ENCODE measurements at places on chromosomes 11 and 22. TPM values are rescaled to one million over a fixed set of nuclear protein-coding genes. Genes with fewer than 3 reads are reported as not detected.

ST14 gene
- total RNA-seq, result under 0.01 TPM

DNA sequence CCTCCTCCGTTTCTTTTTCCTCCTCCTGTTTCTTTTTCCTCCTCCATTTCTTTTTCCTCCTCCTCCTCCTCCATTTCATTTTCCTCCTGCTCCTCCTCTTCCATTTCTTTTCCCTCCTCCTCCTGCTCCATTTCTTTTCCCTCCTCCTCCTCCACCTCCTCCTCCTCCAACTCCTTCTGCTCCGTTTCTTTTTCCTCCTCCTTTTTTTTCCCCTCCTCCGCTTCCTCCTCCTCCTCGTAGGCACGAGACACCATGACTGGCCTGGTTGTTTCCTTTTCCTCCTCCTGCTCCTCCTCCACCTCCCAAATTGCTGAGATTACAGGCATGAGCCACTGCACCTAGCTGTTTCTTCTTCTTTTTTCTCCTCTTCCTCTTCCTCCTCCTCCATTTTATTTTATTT lies 25.6 kb upstream of the DRICH1 start:
- DNase-seq, result no peak

SCUBE2 gene
- 1.8 TPM for total RNA-seq

DNA sequence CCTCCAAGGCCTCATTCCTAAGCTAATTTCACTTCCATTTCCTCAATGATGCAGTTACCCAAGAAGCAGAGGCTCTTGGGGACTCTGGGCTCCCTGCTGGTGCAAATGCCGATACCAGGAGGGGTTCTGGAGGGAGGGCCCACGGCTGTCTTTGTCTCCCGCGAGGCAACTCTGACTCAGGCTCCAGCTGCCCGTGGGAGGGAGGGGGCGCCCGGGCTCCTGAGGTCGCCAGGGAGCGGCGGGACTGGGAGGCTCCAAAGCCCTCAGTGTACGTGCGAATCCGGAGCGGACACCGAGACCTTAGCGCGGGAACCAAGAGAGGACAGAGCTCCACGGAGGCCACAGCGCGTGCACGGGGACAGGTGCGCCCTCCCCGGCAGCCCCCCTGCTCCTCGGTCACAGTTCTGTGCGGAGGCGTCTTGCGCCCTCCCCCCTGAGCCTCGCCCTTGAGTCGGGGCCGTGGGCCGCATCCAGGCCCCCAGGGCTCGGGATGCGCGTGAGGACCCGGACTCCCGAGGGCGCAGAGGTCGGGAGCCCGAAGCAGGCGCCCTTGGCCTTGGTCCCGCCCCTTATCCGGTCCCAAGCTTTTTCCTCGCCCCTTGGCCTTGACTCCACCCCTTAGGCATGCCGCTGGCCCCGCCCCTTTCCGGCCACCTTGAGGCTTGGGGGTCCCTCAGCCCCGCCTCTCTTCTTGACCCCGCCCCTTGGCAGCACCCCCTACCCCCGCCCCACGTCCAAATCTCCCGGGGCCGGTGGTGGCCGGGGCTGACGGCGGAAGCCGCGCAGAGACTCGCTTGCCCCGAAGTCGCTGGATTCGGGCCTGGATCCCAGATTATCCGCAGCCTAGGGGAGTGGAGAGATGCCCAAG lies 4.7 kb upstream of the SHISA8 start:
- DNase-seq, result no peak

HIC2 gene
- total RNA-seq, result 1.8 TPM

VSIG2 gene
- not detected for total RNA-seq

DNA sequence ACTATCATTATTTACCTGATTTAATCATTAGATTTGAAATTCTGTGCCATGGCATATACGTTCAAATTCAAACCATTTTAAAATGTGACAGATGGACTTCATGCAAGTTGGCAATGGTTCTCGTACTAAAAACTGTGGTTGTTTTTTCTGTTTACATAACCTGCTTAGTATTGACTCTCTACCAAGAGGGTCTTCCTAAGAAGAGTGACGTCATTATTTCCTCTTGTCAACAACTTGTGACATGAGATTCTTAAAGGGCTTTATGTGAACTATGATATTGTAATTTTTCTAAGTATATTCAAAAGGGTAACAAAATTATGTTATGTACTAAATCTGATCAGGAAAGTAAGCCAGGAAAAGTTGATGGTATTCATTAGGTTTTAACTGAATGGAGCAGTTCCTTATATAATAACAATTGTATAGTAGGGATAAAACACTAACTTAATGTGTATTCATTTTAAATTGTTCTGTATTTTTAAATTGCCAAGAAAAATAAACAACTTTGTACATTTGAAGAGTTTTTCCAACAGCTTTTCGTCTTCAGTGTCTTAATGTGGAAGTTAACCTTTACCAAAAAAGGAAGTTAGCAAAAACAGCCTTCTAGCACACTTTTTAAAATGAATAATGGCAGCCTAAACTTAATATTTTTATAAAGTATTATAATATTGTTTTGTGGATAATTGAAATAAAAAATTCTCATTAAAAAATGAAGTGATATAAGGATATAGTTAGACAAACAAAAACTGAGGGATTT lies 87.0 kb downstream of the GRK3 start:
- DNase-seq, result no peak

DNA sequence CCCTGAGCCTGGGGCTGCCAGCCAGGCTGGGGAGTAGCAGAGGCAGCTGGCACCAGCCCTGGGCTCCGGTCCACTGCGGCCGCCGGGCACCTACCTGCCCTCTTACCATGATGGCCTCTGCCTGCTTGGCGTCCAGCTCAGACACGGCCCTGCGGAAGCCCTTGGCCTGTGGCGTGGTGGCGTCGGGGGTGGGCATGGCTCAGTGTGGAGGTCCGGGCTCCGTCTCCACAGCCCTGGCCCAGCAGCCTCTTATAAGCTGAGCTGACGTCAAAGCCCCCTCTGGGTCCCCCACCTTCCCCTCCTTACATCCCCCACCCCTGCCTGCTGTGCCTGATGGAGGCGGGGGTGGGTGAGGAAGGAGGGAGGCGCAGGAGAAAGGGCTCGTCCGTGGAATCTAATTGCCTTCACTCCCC lies at the start of gene TH:
TH (minus strand) TSS at position 225 of the 413 bp plus-strand sequence; CDS start at position 196, 29 bp downstream.
- no peak for DNase-seq

MS4A2 gene
- total RNA-seq, result not detected

GRCh38 chr11:123511037-123511870 lies 81.2 kb downstream of the GRAMD1B start:
- peak; percentile 84 for DNase-seq

DNA sequence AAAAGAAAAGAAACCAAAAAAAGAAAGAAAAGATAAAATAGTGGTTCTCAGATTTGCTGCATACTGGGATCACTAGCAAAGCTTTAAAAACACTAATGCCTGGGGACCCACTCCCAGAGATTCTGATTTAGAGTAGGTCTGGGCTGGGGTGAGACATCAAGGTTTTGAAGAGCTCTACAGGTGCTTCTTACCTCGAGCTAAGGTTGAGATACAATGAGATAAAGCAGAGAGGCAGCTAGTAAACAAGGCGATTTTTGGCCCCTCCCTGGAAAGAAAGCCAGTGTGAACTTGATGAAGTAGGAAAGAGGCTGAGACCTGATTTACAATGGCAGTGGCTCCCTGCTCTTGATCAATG lies 327.6 kb upstream of the CCDC90B start:
- DNase-seq, result no peak

- DNase-seq, result no peak
Observed at GRCh38 chr22:44089717-44090570, 65.8 kb downstream of the PARVB start.

GRCh38 chr22:31615940-31616314 lies 46.1 kb downstream of the PISD start:
- no peak for DNase-seq

OR52I2 gene
- total RNA-seq, result not detected

ART1 gene
- not detected for total RNA-seq

GRCh38 chr11:97683733-97684132 lies 1293.9 kb downstream of the JRKL start:
- DNase-seq, result no peak

DNA sequence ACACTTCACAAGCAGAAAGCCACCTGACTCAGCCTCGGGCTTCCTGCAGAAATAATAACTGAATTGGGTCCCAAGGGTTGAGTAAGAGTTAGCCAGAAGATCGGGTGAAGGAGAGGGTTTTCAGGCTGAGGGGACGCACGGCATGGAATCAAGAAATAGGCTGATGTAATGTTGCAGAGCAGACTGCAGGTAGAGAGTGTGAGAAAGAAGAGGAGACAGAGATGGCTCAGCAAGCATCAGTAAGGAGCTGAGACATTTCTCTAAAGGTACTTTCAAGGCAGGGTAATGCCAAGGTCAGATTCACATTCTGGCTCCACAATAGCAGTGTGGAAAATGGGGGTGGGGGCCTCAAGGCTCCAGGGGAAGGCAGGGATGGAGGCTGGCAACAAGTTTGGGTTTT lies 18.6 kb downstream of the HIRA start:
- no peak for DNase-seq

PKDREJ gene
- total RNA-seq, result under 0.01 TPM

LRRC56 gene
- total RNA-seq, result 1.3 TPM

DNA sequence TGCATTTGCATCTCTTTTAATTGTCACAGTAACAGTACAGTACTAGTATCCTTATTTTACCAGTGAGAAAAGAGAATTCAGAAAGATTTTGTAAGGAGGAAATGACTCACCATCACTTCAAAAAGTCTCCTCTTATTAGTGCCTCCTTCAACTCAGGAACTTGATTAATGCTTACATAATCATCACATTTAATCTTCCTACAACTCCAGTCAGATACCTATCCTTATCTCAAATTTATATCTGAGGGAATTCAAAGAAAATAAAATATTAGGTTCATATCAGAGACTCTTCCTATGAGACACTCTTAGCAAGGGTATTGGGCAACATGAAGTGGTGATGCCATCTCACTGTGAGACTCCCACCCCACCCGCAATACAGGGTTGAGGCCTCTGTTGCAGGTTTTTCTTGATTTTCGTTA lies 26.1 kb upstream of the CTSC start:
- peak; percentile 32 for DNase-seq

OR8D1 gene
- not detected for total RNA-seq

- DNase-seq, result peak; percentile 23
Observed at GRCh38 chr11:118180300-118180703, 3.9 kb upstream of the SCN2B start.

CLMP gene
- total RNA-seq, result 84.5 TPM

GRCh38 chr11:118913411-118914125 lies 12.2 kb downstream of the BCL9L start:
- no peak for DNase-seq

DNA sequence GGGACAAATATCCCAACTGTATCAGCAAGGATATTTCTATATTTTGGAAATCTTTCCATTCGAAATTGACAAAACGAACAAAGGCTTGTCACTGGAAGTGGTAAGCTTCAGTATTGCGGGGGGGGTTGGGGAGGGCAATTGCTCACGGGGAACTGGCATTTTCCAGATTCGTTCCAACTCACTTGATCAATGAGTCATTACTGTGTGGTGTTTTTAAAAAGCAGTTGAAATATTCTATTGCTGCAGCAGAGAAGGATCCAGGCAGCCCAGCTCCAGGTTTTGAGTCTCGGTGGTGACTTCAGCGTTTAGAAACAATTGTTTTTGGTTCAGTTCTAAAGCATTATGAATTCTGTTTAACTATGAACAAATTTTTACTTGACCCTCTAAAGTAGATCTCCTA lies 33.8 kb upstream of the FBLN1 start:
- DNase-seq, result peak; percentile 67

DNA sequence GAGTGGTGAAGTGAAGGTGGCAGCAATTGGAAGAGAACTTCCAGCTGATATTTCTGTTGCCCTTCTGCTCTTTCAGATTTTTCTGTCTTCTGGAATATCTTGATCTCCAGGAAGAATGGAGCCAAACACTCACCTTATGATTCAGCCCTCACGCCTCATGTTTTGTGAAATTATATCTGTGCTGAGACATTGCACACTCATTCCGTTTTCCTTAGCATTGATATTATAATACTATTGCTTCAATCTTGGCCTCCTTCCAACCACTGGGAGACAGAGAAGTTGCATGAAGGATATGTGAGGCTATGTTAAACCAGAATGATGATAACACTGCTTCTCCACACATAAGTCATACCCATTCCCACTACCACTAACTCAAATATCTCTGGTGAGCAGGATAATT lies 177.9 kb downstream of the ETS1 start:
- DNase-seq, result peak; percentile 84

- DNase-seq, result no peak
Observed at GRCh38 chr11:126329644-126330211, 25.8 kb upstream of the ST3GAL4 start.

DNA sequence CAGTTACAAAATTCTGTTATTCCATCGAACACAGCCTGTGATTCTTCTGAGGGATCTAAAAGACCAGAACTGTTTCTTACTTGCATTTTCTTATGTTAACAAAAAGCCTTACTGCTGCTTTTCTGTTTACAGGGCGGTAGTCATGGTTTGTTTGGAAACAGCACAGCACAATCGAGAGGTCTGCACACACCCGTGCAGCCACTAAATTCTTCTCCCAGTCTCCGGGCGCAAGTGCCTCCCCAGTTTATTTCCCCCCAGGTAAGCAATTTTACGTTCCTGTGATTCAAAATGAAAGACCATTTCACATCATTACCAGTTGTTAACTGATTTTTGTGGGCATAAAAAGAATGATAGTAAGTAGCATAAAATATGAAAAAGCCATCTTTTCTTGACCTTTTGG lies 60.8 kb upstream of the ADSL start:
- DNase-seq, result no peak

DNA sequence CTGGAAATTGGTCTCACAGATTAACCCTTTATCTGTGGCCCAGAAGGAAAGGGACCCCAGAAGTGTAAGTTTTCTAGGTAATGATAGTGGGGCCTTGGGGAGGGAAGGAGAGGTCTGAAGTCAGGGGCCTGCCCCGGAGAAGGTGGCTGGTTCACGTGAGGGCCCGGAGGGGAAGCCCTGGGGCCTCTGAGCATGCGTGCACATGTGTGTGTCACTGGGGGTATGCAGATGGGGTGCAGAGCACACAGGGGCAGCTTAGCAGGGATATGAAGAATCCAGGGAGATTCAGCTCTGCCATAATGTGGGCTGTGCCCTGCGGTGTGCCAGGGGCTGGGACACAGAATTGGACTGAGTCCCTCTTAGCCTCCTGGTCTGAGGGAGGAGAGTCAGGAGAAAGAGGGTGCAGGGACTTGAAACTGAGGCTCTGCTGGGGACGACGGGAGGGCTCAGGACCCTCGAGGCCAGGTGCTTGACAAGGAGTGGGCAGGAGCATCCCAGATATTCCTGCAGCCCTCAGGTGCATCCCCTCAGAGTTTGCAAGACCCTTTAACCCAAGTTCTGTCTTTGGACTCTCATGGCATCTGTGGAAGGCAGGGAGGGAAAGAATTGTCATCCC lies 15.5 kb downstream of the MYO7A start:
- no peak for DNase-seq

OR5A1 gene
- not detected for total RNA-seq

Data from fibroblast of lung (primary cell).